ENCODE measurements at places on chromosomes 1 and 21.

- DNase-seq, result peak; percentile 94
Observed at GRCh38 chr1:27568300-27569087, 35.5 kb downstream of the AHDC1 start.

DNA sequence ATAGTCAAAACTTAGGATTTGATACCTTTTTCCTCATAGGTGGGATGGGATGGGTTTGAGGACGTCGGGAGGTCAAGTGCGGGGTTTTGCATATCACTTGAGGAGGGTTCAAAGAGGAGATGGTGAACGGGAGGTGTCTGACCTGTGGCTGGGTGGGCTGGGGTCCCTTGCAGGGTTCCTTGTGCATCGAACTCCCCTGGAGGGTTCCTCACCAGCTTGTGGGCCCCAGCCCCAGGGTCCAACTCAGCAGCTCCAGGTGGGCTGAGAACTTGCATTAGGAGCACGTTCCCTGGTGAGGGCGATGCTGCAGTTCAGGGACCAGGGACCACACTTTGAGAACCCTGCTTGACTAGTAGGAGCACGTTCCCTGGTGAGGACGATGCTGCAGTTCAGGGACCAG is 23.2 kb downstream of the TRPM2 start:
- DNase-seq, result no peak

DNA sequence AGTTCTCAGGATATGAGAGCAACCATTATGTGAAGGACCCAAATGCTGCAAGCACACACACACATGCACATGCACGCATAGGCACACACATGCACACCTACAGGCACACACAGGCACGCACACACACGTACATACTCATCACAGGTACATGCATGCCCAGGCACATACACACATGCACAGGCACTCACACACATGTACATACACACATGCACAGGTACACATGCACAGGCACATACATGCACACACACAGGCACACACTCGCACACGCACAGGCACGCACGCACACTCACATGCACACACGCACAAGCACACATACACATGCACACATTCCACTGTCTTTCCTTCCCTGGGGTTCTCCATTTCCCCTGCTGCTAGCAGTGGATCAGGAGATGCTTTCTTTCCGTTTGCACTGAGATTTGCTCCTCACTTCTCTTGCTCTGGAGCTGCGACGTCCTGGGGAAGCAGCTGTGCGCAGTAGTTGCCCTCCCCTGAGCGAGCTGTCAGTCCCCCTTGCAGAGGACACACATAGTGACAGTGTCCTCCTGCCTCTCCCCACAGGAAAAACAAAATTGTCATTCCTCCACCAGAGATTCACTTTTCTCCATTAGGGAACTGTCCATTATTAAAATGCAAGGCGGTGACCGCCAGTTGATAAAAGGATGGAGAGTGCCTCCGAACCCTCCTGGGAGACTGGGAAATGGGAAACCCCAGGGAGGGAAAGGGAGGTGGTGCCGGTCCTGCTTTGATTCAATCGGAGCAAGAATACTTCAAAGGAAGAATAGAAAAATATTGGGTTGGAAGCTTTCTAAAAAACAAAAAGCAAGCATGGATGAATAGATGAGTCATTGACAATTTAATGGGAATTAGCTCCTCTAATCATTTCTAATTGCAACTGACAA is 69.5 kb downstream of the WDR4 start:
- no peak for DNase-seq

- DNase-seq, result no peak
Observed at GRCh38 chr21:17195976-17196375, 316.9 kb upstream of the CXADR start.

DNA sequence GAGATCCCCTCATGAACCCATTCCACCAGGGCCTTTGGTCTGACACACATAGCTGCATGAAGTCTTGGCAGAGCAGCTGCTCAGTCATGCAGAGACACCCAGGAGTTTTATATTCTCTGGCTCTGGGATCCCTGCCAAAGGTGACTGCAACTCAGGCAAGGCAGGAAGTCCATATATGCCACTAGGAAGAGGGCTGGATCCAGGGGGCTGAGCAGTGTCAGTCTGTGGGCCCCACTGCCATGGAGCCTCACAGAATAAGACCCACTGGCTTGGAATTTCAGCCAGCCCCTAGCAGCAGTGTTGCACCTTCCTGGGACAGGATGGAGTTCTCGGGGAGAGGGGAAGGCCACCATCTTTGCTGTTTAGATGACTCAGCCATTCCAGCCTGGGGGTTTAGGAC is 199.7 kb downstream of the TBX15 start:
- no peak for DNase-seq

GRCh38 chr1:247992986-247993385 is 20.5 kb upstream of the OR2L5 start:
- DNase-seq, result no peak

- DNase-seq, result no peak
Observed at GRCh38 chr1:97727029-97727428, 193.8 kb downstream of the DPYD start.

DNA sequence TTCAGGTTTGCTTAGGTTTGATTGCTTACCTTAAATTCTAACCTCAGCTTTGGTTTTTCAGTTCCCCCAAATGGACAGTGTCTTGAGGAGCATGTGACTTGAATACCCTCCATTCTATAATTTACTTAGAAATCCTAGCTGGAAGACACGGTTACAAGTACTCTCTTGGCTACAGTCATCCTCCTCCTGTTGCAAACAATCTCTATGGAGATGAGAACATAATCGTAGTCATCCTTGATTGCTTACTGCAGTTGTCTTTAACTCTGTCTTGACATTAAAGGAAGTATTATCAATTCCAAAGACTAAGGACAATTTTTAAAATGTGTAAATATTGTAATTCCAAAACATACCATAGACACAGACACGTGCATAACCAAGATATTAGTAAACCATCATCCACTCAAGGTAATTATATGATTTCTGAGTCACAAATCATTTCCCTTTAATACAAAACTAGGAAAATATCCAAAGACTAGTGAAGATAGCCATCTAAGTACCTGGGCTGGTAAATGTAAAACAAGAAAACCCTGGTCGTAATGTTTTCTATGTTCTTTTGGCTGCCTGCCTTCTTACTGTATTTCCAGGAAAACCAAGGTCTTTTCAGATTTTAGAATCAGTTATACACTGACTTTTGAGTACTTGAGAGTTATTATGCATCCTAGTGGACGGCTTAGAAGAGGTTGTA is 149.9 kb downstream of the CHRM3 start:
- DNase-seq, result no peak
